ENCODE measurements at places on chromosomes 5 and 9.

- no peak for DNase-seq
These were observed 131.2 kb downstream of the RGS3 start for GRCh38 chr9:113594484-113595299.

DNA sequence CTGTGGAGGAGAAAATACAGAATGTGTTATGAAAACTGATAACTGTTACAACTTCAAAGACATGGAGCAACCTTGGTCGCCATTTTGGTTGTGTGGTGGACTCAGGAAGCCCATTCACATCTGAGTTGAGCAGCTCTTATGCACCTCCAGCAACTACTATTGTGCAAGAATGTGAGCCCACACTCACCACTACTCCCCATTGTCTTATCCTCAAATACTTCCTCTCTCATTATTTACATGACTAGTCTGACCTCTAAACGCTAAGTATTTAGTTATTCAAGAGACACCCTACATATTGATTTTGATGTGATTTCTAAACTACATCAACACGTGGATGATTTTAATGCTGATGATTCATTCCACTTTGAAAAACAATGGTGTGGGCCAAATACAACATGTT lies 516.6 kb upstream of the CLINT1 start:
- no peak for DNase-seq

- no peak for DNase-seq
These were observed 957.8 kb upstream of the CTNND2 start for GRCh38 chr5:12861886-12862654.

DNA sequence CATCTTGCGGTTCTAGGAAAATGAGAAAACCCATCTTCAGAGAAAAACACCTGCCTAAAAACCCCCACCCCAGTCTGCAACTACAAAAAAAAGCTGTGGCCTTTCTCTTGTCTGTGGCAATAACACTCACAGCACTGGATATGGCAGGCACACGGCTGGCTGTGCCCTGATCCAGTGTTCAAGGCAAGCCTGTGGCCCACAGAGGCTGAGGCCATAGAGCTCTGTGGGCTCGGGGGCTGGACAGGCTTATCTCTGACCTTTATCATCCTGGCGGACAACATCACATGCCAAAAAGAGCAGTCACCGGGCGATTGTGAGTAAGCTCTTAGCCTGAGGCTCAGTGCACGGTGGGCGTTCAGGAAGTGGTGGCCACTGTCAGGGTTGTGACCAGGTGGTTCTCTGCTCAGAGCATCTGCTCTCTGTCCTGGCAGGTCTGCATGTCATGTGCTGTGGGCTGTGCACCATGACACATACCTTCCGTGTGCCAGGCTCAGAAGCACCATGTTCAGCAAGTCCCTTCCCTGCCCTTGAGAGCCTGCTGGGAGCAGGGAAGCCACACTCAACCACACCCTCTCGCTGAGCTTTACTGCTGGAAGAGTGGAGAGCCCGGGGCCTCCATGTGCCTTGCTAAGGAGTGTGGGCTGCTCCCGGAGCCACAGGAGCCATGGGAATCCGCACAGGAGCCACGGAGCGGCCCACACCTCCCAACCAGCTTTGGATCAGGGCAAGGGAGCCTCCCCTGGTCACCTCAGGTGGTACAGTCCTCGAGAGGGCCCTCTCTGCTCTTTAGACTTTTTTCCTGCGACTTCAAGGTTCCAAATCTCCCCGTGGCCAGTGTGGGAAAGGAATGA lies 34.6 kb upstream of the WDR38 start:
- no peak for DNase-seq

- no peak for DNase-seq
These were observed 196.3 kb downstream of the MLLT3 start for GRCh38 chr9:20426019-20426418.

All from T-cell (primary cell).